NCI-H748 treated with DMSO at 0.1 percent for 48 hours (cell line): ENCODE measurements at places on chromosomes 7 and 10.

DNA sequence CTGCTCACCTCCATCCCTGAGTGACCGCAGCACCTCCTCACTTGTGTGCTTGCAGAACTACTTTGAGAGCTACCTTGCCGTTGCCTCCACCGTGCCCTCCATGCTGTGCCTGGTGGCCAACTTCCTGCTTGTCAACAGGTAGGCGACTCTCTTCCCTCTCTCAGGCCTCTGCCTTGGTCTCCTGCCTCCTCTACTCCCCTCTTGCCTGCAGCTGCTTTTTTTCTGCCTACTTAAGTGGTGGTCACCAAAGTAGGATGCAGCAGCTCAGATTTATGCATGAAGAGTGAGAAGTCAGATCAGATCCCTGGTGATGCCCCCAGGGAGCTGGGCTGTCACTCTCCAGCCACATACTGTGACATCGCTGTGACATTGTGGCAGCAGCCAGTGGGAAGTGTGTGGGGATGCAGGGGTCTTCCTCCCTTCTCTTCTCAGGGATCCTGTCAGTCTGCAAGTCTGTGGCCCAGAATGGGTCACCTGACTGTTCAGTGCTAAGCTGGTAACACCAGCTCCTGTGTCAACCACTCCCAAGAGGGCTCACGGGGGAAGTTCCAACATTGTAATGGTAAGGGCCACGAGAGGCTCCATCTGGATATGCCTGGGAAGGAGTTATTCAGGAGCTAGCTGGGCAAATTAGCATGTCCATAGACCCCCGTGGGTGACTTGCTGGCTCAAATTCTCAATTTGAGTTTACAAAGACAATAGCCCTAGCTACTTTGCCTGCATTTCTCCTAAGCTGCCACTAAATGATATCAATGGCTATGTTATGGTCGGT lies 25.3 kb downstream of the SLC29A3 start:
- DNase-seq: no peak

DNA sequence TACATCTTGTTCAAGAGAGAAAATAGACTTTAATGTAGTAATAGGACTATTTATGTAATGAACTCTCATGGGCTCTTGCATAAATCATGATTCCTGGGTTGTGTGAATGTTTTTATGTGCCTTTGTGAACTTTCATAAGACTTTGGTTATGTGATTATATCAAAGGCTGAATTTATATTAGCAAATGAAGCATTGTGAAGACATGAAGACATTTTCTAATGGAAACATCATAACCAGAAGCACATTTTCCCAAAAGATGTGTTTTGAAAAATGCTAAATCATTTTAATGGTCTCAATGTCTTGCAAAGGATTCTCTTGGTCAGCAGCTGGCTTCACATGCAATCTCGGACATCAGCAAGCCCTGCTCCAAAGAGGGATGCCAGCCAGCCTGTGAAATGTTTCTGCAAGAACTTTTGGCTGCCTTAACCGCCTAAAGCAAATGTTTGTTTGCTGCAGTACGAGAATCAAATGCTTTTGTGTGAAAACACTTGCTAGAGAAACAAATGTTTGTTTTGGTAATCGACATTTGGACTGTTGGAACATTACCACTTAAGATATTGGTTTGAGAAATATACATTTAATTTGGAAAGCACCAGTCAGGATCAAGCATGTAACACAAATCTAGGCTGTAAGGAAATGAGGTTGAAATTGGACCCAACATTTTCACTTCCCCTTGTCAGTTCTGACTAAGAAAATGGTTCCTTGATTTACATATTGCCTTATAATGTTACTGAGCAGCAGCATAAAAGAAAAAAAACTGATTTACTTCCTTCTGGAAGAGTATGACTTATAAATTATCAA lies 102.1 kb downstream of the RTKN2 start:
- DNase-seq: no peak

DNA sequence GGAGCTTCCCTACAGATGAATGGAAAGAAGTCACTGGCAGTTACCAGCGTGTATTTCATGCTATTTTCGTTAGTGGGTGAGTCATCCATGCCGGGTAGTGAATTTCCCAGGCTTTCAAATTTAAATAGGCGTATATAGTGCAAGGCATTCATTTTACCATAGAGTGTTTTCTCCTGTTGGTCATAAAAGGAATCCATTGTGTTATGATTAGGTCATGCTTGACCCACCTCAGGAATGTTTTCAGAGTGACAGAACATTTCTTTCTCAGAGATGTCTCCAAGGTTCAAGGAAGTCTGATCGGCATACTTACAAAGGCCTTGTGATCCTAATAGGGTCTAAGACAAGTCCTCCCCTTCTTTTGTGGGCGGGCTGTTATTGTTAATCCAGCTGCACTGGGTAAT lies 110.7 kb downstream of the AKR1D1 start:
- no peak for DNase-seq

GRCh38 chr7:106019470-106019820 lies 56.4 kb downstream of the CDHR3 start:
- no peak for DNase-seq

- DNase-seq: no peak
These were observed 73.8 kb upstream of the TMEM106B start for GRCh38 chr7:12137283-12137682.

DNA sequence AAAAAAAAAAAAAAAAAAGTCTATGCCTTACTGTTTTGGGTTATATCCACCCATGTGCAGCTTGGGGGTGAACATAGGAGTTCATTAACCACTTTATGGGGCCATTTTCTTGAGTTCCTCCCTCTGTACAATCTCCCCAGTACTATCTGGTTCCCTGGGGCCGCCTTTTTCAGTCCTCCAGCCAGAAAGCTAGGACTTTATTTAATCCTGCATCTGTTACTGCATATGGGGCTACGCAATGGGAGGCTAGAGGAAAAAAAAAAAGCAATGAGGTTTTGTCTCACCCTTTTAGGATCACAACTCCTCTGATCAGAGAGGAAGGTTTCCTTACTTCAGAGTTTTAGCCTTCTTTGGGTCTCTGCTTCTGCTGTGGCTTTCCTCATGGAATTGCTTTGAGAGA lies 51.0 kb downstream of the BTRC start:
- DNase-seq: no peak
